T-helper 9 cell (primary cell): ENCODE measurements at places on chromosomes 7 and 10.
A peak's percentile ranks its signal among the peaks of the same experiment; 100 is the strongest.

DNA sequence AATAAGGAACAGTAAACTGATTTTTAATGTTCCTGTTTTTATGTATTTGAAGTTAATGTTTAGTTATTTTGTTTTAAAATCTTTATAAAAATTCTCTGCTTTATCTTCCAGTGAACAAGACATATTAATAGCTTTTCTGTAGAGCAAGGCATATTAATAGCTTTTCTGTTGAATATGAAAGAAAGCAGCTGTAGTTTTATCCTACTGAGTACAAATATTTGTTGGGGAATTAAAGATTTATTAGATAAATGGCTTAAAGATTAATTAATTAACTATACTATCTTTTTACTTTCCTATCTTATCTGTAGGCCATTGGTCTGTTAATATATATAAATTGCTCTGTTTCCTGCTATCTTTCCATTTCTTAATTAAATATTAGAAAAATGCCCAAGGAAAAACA is 299.6 kb downstream of the ADK start:
- DNase-seq: no peak

GRCh38 chr10:88731296-88731695 is 25.2 kb downstream of the LIPK start:
- DNase-seq: no peak

DNA sequence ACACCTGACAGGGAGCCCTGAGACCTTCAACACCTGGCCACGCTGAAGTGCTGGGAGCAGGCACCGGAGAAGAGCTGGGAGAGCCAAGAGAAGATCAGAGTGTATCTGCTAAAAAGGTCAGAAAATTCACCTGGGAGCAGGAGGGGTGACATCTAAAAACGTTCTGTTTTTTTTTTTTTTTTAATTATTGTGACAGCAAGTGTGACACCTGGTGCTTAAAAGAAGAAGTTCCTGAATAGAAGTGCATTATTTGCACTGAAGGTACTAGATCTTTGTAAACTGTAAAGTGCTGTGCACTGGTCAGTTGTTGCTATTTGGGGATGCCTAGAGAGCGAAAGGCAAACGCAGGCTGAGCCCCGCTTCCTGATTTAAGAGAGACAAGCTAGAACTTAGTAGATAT is 422.0 kb downstream of the PLXNA4 start:
- DNase-seq: no peak

- DNase-seq: no peak
Measured at GRCh38 chr7:113113912-113114311, 4.4 kb downstream of the SMIM30 start.

DNA sequence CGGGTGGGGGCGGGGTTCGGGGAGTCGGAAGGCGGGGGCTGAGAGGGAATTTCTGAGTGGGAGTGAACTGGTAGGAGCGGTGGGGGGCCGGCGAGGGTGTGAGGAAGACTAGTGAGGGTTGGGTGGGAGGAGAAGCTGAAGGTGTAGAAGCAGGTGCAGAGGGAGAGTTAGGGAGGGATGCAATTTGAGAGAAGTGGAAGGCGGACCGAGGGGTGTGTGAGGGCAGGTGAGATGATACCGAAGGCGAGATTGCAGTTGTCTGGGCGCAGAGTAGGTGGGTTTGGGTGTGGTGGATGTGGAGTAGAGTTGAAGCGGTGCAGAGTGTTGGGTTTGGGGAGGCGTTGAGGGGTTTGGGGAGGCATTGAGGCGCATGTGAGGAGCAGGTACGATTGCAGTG is 643 bp downstream of the KAT6B start:
- no peak for DNase-seq

- DNase-seq: no peak
Measured at GRCh38 chr10:132062641-132063390, 2.9 kb upstream of the JAKMIP3 start.

GRCh38 chr10:26025523-26025922 is 91.5 kb downstream of the MYO3A start:
- DNase-seq: no peak

GRCh38 chr7:95974108-95974507 is 201.8 kb downstream of the DYNC1I1 start:
- no peak for DNase-seq

- no peak for DNase-seq
Measured at GRCh38 chr10:124267231-124267885, 151.4 kb downstream of the OAT start.

- no peak for DNase-seq
Measured at GRCh38 chr10:62098278-62099121, 170.1 kb downstream of the RTKN2 start.

DNA sequence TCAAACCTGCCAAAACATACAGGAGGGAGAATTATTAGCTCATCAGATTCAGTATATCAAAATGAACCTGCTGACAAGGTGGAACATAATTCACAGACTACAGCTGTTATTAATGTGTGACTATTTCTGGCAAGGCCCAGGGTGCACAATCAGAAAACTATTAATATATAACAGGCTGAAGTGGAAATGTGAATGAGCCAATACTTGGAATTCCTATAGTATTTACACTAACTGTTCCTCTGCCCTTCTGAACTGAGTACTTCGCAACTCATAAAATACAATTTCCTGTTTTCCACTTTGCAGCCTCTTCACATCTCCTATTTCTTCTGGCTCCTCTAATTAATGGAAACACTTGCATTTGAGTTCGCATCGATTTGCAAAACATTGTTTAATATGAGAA is 330.8 kb downstream of the DPP6 start:
- no peak for DNase-seq

DNA sequence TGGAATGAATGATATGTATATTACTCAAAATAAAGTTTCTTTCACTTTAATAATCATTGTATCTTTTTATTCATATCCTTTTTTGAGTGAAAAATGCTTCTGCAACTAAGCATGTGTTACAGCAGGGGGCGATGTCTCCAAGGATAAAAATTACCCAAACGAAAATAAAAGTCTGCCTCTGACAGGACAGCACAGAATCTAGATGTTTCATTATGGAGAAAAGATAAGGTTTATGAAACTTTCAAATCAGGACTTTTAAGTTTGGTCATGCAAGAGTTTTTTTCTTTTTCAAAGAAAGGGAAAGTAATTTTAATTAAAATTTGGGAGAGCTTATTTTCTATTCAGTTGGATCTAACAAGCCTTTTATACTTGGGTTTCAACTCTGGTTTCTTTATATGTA is 48.4 kb downstream of the TES start:
- DNase-seq: peak; percentile 6

- DNase-seq: no peak
Measured at GRCh38 chr10:107966826-107967225, 802.3 kb upstream of the SORCS1 start.

DNA sequence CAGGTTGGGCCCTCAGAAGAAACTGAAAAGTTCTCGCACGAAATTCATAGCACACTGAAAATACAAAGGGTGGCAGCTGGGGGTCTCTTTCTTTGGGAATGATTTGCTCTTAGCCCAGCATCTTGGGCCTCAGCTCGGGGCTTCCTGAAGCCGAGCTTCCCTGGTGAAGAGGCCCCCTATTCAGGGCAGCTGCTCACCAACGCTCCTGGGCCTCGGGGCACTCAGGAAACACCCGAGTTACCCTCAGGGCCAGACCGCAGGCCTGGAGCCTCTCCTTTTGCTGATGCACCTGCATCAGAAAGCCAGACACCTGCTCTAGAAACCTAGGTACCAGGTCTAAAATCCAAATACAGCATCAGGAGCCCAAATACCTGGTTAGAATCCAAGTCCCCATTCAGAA is 85.5 kb downstream of the PTPRE start:
- DNase-seq: no peak

DNA sequence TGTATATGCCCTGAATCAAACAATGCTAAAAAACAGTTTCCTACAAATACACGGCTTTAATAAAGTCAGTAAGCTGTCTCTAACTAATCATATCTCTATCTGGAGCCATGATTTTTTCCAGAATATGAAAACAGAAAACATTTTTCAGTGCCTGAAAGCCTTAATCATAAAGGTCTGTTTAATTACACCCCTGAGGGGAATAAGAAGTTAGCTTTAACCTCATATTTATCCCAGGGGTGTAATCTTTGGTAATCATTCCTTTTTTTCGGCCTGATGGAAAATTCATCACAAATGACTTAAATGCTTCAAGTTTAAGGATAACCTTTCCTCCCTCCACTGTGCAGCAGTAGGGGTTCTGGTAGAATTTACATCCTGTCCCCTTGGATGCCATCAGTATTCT is 124.2 kb downstream of the ATE1 start:
- no peak for DNase-seq

GRCh38 chr10:109978481-109978880 is 29.3 kb upstream of the ADD3 start:
- DNase-seq: peak; percentile 55

GRCh38 chr7:118918556-118918955 is 694.1 kb downstream of the ANKRD7 start:
- DNase-seq: no peak

GRCh38 chr10:86450806-86451603 is 70.6 kb downstream of the WAPL start:
- DNase-seq: no peak

DNA sequence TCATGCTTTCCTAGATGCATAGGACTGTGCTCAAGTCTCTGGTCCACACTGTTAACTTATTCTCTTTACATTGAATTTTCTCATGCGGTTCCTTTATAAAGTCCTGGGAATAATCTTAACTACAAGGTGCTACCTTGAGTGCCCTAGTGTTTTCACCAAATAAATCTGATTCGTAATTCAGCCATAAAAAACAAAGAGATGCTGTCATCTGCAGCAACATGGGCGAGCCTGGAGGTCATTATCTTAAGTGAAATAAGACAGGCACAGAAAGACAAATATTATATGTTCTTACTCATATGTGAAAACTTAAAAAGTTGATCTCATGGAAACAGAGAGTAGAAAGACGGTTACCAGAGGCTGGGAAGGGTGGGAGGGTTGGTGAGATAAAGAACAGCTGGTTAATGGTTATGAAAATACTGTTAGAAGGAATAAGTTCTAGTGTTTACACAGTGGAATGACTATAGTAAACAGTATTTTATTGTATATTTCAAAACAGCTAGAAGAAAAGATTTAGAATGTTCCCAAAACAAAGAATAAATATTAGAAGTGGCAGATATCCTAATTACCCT is 38.3 kb downstream of the NT5C3A start:
- no peak for DNase-seq

DNA sequence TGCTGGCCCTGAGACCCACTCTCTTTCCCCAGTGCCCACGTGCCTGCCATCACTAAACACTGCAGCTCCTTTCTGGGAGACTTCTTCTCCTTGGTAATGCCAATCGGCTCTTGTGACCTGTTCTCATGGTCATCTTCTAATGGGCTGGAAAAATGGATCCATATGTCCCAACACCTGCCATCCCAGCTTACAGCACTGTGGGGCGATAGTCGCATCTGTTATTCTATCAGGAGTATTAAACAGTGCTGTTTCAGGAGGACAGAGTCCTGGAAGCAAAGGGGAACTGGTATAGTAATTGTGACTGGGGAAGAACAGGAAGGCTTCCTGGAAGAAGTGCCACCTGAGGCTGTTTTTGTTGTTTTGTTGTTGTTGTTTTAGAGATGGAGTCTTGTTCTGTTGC is 411.2 kb downstream of the GLRX3 start:
- DNase-seq: no peak

GRCh38 chr10:89921403-89921802 is 220.0 kb downstream of the KIF20B start:
- no peak for DNase-seq

- no peak for DNase-seq
Measured at GRCh38 chr7:116433246-116433645, 66.3 kb upstream of the CAV2 start.

DNA sequence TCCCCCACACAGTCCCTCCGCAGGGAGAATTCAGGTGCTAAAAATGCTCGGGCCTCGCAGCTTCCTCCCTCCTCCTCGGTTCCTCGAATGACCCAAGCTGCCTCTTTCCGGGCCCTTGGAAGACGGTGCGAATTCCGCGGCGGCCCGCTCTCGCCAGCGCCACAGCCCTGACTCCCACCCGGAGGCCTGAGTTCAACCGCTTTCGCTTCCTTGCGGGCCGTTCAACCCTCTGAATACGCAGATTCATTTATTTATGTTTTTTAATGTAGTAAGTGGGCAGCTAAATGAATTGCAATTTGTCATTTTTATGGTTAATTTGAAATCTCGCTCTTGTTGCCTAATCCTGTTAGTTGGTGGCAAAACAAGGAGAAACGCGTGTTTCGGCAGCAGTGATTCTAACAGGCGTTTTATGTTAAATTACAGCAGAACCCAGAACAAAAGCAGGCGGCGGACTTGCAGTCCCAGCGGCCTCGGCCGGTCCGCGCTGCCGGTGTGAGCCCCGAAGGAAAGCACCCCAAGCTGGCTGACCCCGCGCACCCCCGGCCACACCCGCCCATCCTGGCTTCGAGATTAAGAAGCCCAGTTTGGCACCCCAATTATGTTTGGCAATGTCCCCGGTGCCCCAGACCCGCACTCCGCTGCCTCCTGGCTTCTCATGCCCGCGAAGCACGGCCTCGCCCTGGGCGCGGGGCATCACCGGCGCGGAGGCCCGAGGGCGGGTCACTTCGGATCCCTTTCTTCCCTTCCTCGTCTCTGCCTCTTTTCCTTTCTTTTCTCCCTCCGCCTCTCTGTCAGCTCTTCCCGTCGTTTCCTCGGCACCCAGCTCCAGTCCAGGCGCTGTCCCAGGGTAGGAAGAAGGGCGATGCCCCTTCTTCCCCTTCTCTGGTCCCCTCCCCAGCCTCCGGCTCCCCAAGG is 75.9 kb downstream of the INSIG1 start:
- no peak for DNase-seq

- DNase-seq: no peak
Measured at GRCh38 chr7:29365423-29365822, 170.8 kb downstream of the CHN2 start.

GRCh38 chr7:129924602-129925001 is 28.2 kb downstream of the UBE2H start:
- no peak for DNase-seq

DNA sequence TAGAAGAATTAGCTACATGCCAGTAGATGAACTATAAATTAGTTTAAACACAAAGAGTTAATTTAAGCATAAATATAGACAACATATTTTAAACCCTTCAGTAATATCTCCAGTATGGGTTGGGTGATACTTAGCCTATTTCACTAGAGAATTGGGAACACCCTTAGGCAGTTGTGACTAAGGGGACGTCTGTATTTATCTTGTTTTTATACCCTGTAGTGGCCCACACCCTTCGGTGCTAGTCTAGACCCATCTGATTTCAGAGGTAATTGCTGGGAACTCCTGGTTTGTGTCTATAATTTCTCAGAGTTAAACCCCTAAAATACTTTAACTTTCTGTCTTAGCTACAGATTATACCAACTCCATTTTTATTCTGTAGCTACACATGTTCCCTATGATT is 11.5 kb upstream of the STEAP4 start:
- DNase-seq: no peak

DNA sequence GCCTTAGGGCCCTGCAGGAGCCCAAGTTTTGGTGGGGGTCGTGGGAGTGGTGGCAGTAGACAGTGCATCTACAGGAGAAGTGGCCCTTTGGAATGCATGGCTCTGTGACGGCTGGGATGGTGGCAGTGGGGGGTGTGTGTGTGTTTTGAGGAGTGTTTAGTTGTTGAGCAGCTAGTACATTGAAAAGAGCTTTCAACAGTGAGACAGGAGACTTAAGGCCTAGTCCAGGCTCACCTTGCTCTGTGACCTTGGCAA is 27.1 kb downstream of the ZNF775 start:
- no peak for DNase-seq

- DNase-seq: no peak
Measured at GRCh38 chr10:114758331-114758730, 63.2 kb upstream of the FHIP2A start.

- DNase-seq: no peak
Measured at GRCh38 chr7:155358066-155358947, 60.6 kb downstream of the INSIG1 start.

GRCh38 chr7:84614821-84615501 is 420.4 kb upstream of the SEMA3A start:
- DNase-seq: no peak

- no peak for DNase-seq
Measured at GRCh38 chr10:88038268-88038667, 174.8 kb downstream of the PTEN start.
